ENCODE measurements at places on chromosomes 13 and 19.

- no peak for DNase-seq
Observed at GRCh38 chr19:6213266-6213595, 66.5 kb downstream of the MLLT1 start.

DNA sequence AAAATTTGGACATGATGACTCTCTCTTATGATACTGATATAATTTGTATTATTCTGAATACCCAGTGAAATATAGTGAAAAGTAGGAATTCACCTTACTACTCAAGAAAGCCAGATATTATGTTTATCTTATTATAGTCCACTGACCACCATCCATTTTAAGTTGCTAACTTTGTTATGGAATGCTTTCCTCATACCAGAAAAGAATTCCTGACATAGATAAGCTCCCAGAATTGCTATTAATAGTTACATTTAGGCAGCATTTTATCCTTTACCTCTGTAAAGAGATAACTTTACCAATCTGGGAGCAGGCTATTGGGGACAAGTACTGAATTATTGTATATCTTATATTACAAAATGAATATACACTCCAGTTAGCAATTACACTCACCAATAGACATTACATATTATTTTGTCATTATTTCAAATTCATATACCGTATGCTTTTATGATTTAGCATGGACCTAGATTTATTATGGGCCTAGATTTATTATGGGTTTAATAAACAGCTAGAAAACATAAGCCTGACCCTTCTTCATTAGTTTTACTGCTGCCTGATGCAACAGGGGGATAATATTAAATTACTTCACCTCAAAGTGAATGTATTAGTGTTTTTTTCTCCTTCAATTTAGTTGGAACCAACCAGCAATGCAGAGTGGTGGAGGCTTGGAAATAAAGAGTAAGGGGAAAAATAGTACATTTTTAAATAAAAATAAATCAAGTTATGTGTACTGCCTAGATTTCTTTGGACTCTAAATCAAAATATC, 1886.1 kb downstream of the PCDH9 start:
- DNase-seq: no peak

DNA sequence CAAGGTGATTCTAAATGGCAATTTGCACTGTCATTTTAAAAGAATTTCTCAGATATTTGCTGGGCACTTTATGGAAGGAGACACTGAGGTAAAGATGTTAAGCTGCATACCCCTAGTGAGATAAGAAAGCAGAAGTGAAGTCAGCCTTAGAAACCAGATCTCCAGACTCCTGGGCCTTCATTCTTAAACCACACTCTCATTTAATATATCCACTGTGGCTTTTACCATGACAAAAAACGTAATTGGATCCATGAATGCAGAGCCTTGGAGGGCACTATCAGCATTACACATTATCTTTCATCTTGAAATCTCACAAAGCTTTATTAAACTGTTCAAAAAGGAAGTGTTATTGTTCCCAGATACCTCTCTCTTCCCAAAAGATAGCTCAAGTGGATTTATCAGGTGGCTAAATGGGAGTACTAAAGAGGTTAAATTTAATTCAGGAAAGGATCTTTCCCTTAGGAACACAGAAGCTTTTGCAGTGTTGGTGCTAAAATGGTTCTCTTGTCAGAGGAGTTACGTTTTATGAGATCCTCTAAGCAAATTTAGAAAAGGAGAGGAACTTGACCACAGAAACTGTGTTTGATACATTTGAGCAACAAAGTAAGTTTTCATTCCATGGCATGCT, 1060.4 kb downstream of the EFNB2 start:
- DNase-seq: no peak

DNA sequence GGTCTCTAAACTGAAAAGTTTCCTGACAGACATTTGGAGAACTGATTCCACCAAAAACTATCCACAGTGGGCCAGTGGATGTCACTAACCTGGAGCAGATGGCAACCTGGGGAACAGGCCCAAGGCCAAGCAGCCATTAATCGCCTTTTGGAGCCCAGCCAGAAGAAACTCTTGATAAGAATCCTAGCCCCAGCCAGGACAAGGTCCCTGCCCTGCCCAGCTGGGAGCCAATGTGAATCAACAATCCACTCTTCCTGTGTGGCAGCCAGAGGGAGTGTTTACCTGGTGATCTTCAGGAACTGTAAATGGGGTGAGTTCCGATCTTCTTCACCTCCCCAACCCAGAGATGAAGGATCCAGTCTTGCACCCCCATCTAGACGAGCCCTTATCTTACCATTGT, 14.5 kb upstream of the IGSF23 start:
- no peak for DNase-seq

GRCh38 chr13:41533266-41534052, 76.1 kb downstream of the RGCC start:
- no peak for DNase-seq

GRCh38 chr13:108711386-108711785, 82.0 kb downstream of the MYO16 start:
- DNase-seq: no peak

DNA sequence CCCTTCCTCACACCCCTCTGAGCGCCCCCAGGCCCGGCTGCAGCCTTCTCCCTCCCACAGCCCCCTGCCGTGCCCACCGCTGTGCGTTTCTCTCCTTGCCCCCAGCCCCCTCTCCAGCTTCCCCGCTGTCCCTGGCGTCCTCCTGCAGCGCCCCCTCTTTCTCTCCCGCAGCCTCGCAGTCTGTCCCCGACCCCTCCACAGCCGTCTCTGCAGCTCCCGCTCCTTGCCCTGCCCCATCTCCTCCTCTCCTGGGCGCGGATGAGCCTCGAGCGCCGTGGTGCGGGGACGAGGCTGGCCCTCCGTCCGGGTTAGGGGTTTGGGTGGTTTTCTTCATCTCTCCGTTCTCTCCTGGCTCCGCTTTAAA, 1.1 kb downstream of the KMT5C start:
- DNase-seq: peak; percentile 22

DNA sequence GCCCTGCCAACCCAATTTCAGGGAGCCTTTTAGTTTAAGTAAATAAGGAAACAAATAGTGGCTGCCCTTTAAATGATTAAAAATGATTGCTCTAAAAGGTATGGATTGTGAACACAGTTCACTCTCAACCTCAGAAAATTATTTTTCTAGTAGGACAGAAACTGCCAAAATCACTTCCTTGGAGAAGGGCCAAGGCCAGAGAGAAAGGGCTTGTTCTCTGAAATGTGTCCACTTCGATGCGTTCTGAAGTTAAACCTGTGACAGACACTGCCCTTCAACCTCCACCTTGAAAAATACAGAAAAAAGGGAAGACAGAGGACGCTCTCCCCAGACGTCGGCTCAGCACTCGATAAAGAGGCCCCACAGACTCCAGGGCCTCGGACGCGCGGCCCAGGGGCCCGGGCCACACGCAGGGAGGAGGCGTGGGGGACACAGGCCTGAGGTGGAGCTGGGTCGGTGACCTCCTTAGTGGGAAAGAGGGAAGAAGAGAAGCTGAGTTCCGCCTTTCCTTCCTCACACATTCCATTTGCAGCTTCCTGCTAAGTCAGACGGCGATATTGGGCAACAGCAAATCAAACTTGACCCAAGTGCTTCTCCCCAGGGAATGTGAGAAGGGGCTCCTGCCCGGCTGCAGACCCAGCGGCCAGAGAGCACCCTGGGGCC, 63.6 kb downstream of the RASA3 start:
- no peak for DNase-seq

- no peak for DNase-seq
Observed at GRCh38 chr13:50226515-50227155, 211.4 kb downstream of the KCNRG start.

- DNase-seq: no peak
Observed at GRCh38 chr13:102538938-102539337, 57.8 kb upstream of the TPP2 start.

GRCh38 chr19:3175781-3176714, 2.5 kb upstream of the S1PR4 start:
- DNase-seq: no peak

- DNase-seq: no peak
Observed at GRCh38 chr19:23876261-23876660, 38.4 kb upstream of the ZNF726 start.

- DNase-seq: no peak
Observed at GRCh38 chr19:42185277-42185676, 32.2 kb downstream of the DEDD2 start.

GRCh38 chr19:13764821-13765394, 586 bp downstream of the MRI1 start:
- DNase-seq: peak; percentile 26

DNA sequence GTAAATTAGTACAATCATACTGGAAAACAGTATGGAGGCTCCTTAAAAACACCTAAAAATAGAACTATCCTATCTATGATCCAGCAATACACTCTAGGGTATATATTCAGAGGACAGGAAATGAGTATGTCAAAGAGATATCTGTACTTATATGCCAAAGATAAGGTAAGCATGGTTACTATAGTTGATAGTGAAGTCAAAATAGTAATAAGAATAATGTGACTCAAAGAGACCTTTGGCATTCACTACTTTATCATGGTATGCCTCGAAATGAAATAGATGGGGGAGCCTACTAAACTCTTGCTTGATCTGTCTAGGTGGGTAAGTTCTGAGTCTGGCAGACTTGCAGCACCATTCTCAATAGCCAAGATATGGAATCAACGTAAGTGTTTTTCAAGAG, 30.3 kb downstream of the FXYD5 start:
- DNase-seq: no peak

Measured in CMK (cell line).